ENCODE measurements at places on chromosomes 16 and 17.

DNA sequence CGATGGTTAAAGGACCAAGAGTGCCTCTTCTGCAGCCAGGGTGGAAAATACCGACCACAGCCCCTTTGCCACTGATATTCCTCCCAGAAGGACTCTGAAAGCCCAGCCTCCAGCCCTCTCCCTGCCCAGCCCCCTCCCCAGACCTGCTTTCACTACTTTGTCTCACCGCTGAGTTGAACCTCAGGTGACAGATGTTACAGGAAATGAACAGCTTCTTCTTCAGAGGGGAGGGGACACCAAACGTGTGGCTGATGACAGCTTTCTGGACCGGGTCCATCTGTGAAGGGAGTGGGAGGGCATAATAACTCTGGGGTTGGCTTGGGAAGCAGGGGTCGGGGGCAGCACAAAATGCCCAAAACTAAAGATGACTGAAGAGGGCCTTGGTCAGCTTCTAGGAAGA, 14.2 kb downstream of the NKIRAS2 start:
- H3K36me3 ChIP-seq = no peaks in the 10 kb centered on the region
- peaks cover 14% of the 10 kb centered on the region for H3K4me1 ChIP-seq
- DNase-seq = no peak

DNA sequence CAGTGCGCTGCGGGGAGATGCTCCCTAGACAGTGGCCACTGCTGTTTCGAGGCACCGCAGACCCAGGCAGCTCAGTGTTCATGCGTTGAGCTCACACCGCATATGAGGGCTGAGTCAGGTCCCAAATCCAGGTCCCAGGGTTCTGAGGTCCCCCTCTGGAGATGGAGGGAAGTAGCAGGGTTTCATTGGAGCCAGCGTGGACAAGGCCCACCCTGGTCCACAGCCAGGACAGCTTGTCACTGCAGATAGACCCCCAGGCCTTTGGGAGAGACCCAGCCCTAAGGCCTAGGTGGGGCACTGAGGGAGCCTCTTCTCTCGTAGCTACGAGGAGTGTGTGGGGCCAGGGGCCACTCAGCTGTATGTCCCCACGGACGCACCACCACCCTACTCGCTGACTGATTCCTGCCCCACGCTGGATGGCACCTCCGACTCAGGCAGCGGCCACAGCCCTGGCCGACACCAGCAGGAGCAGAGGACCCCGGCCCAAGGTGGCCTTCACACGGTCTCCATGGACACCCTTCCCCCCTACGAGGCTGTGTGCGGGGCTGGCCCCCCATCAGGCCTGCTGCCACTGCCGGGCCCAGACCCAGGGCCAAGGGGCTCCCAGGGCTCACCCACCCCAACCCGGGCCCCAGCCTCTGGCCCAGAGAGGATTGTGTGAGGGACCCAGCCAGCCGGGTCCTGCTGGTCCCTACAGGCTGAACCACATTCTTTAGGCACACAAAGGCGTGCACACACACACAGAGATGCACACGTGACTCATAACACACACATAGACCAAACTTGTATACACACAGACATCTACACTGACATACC, 53.4 kb downstream of the BEAN1 start:
- no peak for DNase-seq
- no peaks in the 10 kb centered on the region for H3K27me3 ChIP-seq
- H3K4me1 ChIP-seq = no peaks in the 10 kb centered on the region

DNA sequence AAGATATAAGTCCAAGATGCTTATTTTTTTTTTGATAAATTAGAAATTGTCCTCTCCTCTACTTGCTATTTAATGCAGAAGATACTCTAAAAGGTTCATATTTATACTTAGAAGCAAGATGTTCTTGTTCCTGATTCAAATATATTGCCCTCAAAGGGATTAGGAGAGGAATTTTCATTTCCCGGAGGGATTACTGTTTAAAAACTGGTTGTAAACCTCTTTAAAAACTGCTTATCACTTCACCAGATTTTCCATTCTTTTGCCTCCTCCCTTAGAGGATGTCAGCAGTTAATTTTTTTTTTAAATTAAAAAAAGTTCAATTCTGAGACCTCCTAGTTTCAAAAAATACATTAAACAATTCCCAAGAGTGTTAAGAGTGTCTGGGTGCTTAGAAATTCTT, 2.8 kb downstream of the TENT4B start:
- no peaks in the 10 kb centered on the region for H3K27me3 ChIP-seq
- peaks cover 9% of the 10 kb centered on the region for H3K4me1 ChIP-seq
- DNase-seq = no peak
- H3K27ac ChIP-seq = no peak overlapping the region
- H3K36me3 ChIP-seq = no peaks in the 10 kb centered on the region

- H3K4me1 ChIP-seq = no peaks in the 10 kb centered on the region
- no peak for DNase-seq
- peaks cover 28% of the 10 kb centered on the region for H3K36me3 ChIP-seq
- H3K27ac ChIP-seq = peak overlapping the region; percentile 89
- H3K4me3 ChIP-seq = peak overlapping the region; percentile 86
These were observed 539 bp upstream of the GABARAPL2 start for GRCh38 chr16:75565640-75566039.

- no peaks in the 10 kb centered on the region for H3K36me3 ChIP-seq
- H3K4me1 ChIP-seq = peaks cover 22% of the 10 kb centered on the region
- H3K27ac ChIP-seq = no peak overlapping the region
- H3K4me3 ChIP-seq = no peak overlapping the region
- DNase-seq = peak; percentile 77
- no peaks in the 10 kb centered on the region for H3K27me3 ChIP-seq
These were observed 5.8 kb upstream of the C17orf99 start for GRCh38 chr17:78140169-78141051.
